NCI-H2081 (cell line): ENCODE measurements at places on chromosomes 6 and 20.

- DNase-seq: no peak
Measured at GRCh38 chr6:52868240-52868639, 27.6 kb upstream of the GSTA5 start.

DNA sequence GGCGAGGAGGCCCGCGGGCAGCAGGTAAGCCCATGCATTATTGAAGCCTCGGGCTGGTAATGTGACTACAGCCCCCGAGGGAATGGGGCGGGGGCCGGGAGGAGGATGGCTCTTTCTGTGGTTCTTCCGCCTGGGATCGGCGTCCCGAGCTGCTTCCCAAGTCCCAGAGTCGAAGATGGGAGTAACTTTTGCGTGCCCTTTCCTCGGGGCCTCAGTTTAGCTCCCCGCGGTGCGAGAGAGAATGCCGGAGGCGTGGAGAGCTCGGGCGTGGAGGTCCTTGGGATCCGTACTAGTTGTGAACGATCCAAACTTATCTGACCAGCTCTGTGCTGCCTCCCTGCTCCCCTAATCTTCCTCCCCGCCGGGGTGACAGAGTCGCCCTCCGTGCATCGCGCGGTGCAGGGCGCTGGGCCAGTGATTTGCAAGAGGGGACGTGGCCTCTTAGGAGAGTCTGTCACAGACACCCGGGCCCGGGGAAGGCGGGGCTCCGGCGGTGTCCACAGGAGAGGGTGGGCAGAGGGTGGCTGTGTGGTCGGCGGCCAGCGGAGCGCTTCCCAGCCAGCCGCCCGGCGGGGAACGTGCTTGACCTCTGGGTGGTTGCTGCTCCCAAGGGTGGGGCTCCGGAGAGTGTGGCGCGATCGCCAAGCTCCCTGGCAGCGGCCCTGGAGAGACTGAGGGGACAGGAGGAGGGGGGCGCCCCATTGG, 815 bp downstream of the UTRN start:
- no peak for DNase-seq

DNA sequence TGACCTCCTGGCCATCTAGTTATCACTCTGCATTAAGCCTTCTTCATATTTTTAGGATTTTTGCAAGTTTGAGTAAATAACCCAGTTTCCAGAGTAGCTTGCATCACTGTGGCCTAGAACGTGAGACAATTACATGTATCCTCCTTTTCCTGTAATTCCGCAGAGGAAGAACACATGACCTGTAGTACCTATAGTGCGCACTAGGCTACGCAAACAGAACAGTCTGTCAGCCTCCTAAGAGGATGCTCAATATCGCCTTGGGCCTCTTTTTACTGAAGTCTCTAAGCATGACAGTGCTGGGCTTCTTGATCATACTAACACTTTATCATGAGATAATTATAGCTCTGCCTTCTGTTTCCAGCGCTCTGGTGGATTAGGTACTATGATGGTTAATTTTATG, 20.2 kb upstream of the NR2E1 start:
- no peak for DNase-seq

- no peak for DNase-seq
Measured at GRCh38 chr6:81480139-81480538, 272.3 kb downstream of the TENT5A start.

- no peak for DNase-seq
Measured at GRCh38 chr6:87244380-87244779, 78.0 kb upstream of the SMIM8 start.
